HL-60 (cell line): ENCODE measurements at places on chromosomes 6 and 20.

- no peak for DNase-seq
Observed at GRCh38 chr6:100899202-100899601, 18.1 kb upstream of the ASCC3 start.

- DNase-seq = no peak
Observed at GRCh38 chr6:305371-306206, 13.3 kb downstream of the DUSP22 start.

- no peak for DNase-seq
Observed at GRCh38 chr6:73308712-73309534, 45.2 kb downstream of the DPPA5 start.

DNA sequence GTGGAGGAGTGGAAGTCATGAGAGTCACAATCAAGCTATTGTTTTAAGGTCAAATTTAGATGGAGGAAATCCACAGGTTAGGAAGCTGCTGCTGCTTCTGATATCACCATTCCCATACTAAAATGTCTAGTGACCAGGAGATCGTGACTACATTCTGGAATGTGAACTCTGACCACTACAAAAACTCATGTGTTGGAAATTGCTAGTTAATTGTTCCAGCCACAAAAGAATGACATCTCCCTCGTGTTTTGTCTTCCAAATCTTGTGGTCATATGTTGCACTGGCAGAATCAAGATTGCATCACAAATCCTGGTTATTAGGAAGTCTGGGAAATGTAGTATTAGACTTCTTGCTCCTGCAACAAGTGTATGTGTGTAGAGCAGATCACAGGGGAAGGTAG is 441.9 kb downstream of the CD109 start:
- no peak for DNase-seq

DNA sequence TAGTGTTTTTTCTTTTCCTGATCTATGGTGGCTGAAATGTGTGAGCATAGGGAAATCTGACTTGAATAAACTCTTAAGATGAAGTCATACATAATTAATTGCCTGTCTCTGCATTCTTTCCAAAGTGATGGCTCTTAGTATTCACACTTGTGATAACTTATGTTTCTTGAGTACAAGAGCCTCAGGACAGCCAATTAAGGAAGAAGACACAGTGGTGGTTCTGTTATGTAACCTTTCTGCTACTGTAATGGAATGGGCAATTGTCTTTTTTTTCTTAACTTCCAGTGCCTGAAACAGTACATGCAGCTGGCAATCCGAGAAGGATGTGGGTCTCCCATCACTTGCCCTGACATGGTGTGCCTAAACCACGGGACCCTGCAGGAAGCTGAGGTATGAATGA is 40.1 kb downstream of the RNF144B start:
- no peak for DNase-seq

DNA sequence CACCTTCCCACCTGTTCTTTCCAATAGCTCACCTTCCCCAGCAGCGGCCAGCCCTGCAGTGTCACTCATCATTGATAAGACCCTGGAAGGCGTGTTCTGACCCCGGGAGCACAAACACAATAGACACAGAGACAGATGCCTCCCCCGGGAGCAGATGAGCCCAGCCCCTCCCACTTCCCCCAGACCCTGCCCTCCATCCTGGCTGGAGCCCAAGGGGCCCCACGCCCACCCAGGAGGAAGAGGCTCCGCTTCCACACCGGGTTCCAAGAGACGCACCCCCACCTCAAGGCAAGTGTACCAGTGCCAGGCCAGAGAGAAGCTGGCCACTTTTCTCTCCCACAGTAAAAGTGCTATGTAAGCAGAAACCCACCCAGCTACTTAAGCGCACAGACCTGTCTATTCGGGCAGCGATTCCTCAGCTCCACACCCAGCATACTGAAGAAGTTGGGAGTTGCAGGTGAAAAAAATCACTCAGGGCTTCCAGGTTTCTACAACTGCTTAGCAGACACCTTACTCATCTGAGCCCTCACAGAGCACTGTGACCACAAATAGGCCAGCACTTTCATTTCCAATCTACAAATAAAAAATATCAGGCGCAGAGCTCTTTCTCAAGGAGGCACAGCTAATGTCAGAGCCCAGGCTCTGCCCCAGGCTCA is 93.4 kb upstream of the NXT1 start:
- DNase-seq = no peak

- DNase-seq = no peak
Observed at GRCh38 chr6:111767752-111768430, 105.4 kb downstream of the FYN start.

DNA sequence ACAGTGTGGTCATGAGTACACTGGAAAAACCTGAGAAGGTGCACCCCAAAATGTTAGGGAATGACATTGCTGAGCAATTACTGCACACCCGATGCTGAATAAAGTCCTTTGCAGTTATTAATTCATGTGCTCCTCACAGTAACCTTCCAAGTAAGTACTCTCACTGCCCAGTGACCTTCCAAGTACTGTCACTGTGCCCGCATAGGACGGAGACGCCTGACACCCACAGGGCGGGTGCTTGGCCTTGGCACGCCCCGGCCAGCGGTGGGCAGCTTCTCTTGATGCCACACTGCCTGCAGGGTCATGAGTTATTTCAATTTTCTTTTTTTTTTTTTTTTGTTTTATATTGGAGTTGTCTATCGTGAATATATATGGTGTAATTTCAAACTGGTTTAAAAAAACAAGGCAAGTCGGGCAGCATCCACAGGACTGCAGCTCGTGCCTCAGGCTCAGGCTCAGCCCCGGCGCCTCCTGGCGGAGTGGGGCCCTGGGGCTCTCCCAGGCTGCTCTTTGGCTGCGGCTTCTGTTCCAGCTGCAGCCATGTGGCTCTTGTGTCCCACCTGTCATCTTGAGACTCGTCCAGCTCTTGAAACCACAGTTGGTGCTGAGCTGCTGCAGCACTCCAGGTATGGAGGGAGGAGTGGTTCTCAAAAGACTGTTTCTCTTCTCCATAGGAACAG is 27.0 kb downstream of the PNLDC1 start:
- no peak for DNase-seq

DNA sequence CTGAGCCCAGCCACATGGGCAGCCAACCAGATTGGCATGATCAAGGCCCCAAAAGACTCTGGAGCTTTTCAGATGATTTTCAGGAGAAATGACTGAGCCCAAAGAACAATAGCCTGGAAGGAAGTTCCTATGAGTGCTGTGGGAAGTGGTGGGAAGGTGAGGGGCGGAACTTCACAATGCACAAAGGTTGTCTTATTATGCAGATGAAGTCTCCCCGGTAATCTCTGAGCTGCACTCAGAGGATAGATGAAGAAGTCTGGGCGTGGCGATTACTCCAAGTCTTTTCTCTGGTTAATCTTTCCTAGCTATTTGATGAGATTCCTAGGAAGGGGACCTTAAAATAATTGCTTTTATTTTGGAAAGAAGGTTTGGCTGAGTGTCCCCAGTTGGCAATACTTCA is 36.9 kb downstream of the LBP start:
- DNase-seq = no peak

- no peak for DNase-seq
Observed at GRCh38 chr6:73047801-73048200, 177.5 kb downstream of the KHDC1L start.
